NCI-H526 (cell line): ENCODE measurements at places on chromosomes 1 and 21.
A peak's percentile ranks its signal among the peaks of the same experiment; 100 is the strongest.

DNA sequence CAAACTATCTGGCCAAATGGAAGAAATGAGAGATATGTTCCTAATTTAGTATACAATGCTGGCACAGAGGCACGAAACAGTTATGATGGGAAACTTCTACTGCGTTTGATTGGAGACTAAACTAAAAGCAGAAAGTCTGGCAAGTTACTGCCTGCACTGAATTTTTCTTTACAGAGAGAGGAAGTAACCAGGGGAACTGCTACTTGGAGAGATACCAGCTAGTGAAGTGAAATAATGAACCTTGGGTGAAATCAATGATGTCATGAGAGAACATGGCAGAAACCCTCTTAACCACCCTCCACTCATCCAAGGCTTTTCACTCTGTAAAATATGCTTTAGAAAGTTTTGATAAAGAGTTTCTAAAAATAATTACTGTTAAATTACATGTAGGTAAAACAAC is 29.3 kb downstream of the NIBAN1 start:
- no peak for DNase-seq

DNA sequence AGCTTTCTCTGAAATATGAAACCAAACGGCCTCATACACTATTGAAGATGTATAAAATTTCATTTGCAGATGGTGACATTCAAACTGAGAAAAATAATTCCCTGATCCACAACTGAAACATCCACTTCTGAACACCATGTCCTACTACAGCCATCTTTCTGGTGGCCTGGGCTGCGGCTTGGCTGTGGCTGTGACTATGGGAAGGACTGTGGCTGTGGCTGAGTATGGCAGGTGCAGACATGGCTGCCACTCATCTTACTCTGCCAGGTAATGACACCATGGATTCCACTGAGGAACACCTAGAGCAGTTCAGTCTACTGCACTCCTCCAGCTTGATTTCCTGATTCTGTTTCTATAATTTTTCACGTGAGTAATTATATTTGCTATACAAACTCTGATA is at the start of gene KRTAP20-4:
Gene KRTAP20-4, plus strand, starts transcription at position 106 of the 400 bp plus-strand sequence.
- no peak for DNase-seq

- peak; percentile 18 for DNase-seq
Observed at GRCh38 chr1:53860967-53861411, 22.9 kb upstream of the NDC1 start.

GRCh38 chr1:71774705-71775104 is 507.6 kb downstream of the NEGR1 start:
- no peak for DNase-seq

- DNase-seq: no peak
Observed at GRCh38 chr1:186152620-186153239, 222.3 kb downstream of the TPR start.

DNA sequence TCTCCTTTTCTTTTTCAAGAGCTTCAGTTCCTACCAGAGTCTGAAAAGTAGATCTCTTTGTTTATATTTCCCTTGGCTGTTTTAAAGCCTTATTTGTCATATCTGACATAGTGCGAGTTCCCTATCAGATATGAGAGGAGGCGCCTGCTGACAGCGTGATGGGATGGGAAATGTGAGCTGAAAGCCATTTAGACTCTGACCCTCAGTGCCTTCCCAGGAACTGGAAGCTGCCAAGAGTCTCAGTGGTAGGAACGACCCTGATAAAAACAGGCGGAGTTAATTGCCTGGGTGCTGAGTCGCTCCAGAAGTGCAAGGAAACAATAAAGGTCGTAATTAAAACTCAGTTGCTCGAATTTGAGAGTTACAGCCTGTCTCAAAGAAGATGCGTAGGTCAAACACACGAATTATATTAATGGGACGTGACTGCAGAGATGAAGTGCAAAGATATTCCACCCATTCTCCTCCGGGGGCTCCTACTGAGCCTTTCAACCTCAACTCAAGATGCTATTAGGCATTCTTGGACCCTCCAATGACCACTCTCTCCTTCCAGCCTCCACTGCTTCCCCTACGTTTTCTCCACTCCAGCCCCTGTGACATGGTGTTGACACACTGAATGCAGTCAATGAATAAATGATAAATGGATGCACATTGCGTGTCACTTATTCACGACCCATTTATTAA is 84.6 kb downstream of the KAZN start:
- no peak for DNase-seq

DNA sequence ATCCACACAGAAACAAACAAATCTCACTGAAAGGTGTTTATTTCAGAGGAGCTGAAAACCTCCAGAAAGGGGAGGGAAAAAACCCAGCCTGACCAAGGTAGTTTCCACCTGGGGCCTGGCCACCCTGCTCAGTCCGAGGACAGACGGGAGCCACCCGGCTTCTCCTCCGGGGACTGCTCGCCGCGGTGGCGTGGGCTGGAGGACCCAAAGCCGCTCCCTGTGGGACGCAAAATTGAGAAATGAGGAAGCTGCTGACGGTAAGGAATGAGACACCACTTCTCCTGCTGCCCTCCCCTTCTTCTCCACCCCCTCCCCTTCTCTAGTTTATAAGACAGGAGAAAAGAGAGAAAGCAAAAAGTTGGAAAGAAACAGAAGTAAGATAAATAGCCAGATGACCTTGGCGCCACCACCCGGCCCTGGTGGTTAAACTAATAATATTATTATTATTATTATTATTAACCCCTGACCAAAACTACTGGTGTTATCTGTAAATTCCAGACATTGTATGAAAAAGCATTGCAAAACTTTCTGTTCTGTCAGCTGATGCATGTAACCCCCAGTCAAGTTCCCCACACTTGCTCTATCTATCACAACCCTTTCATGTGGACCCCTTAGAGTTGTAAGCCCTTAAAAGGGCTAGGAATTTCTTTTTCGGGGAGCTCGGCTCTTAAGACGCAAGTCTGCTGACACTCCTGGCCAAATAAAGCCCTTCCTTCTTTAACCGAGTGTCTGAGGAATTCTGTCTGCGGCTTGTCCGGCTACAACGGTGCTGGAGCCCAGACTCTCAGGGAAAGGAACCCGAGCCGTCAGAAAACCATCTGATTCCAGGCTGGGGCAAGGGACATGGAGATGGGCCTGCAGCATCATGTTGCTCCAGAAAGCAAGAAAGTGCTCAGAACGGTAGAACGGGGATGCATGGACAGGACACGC is 12.5 kb downstream of the ITGB2 start:
- DNase-seq: no peak

- no peak for DNase-seq
Observed at GRCh38 chr1:47842228-47842919, 154.8 kb downstream of the TRABD2B start.
